ENCODE measurements at places on chromosomes 2 and 18. TPM values are rescaled to one million over a fixed set of nuclear protein-coding genes. Genes with fewer than 3 reads are reported as not detected.

Gene SLC16A14
- 2.2 TPM for polyA plus RNA-seq

- DNase-seq: no peak
- no peaks in the 10 kb centered on the region for H3K27me3 ChIP-seq
- no peaks in the 10 kb centered on the region for H3K36me3 ChIP-seq
Measured at GRCh38 chr2:197661626-197662025, 13.8 kb downstream of the RFTN2 start.

- no peaks in the 10 kb centered on the region for H3K27me3 ChIP-seq
- H3K4me1 ChIP-seq: no peaks in the 10 kb centered on the region
- no peaks in the 10 kb centered on the region for H3K36me3 ChIP-seq
- no peak for DNase-seq
- H3K4me3 ChIP-seq: no peak overlapping the region
Measured at GRCh38 chr2:20977520-20978180, 66.2 kb downstream of the APOB start.

DNA sequence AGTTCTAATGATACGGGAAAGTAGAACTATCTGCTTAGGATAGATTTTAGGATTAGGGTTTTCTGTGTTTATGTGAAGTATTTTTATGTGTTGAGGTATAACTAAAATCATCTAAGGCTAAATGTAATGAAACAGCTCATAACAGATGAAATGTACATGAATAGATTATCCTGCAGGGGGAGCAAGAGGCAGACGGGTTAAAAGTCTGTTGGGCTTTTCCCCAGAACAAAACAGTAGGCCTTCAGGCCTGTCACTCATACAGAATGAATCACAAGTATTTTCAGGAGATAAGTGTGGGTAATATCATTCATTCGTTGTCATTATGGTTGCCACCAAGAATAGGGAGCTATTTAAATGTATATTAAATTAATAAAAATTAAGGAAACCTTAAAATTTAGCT is 107.9 kb upstream of the IL1R2 start:
- H3K4me1 ChIP-seq: peaks cover 29% of the 10 kb centered on the region
- no peak overlapping the region for H3K27ac ChIP-seq
- no peaks in the 10 kb centered on the region for H3K27me3 ChIP-seq
- DNase-seq: no peak

Gene RAPGEF4
- polyA plus RNA-seq: 0.86 TPM

DNA sequence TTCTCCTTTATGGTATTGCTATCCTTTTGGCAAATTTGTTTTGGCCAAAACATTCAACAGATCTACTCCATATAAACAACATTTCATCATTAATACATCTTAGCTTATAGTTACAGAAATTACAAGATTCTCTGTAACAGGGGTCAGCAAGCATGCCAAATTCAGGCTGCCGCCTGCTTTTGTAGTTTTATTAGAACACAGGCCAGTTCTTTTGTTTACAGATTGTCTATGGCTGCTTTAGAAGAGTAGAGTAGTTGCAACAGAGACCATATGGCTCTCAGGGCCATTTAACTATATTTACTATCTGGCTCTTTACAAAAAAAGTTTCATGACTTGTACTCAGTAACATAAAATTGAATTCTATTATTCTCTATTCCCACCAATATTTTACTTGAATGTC is 53.9 kb downstream of the LNPK start:
- no peak overlapping the region for H3K27ac ChIP-seq
- DNase-seq: no peak
- H3K4me1 ChIP-seq: no peaks in the 10 kb centered on the region
- H3K27me3 ChIP-seq: no peaks in the 10 kb centered on the region
- peaks cover 14% of the 10 kb centered on the region for H3K36me3 ChIP-seq
- no peak overlapping the region for H3K4me3 ChIP-seq

DNA sequence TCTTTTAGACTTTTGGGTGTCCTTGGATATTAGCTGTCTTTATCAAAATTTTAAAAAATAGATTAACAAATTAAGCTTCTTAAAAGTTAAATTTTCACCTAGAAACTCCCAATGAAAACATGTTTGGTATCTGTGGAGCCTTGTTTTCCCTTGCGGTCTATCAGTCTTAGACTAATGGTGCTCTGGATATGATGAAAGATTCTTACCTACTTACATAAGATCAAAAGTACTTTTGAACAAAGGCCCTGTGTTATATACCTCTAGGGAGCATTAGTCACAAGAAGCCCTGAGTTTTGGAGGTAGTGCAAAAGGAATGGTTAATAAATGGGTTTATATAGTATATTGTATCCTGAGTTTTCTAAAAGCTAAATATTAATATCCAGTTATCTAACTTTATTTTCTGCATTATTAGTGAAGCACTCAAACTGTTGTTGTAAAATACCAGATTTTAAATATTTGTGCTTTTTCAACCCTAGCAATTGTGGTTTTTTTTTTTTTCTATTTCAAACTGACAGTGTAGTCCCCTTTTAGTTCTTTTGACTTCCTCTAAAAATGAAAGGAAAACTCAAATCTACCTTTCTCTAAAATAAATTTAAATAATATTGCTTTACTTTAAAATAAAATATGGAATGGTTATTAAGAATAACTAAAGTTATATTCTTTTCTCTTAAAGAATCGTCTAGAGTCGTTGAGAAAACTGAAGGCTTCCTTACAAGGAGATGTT is 18.1 kb downstream of the NDC80 start:
- no peaks in the 10 kb centered on the region for H3K27me3 ChIP-seq
- no peak for DNase-seq
- H3K27ac ChIP-seq: peak overlapping the region; percentile 78

- no peaks in the 10 kb centered on the region for H3K27me3 ChIP-seq
- DNase-seq: no peak
- H3K4me1 ChIP-seq: no peaks in the 10 kb centered on the region
- H3K27ac ChIP-seq: no peak overlapping the region
- H3K36me3 ChIP-seq: no peaks in the 10 kb centered on the region
Measured at GRCh38 chr18:21669736-21670285, 34.8 kb downstream of the ABHD3 start.

DNA sequence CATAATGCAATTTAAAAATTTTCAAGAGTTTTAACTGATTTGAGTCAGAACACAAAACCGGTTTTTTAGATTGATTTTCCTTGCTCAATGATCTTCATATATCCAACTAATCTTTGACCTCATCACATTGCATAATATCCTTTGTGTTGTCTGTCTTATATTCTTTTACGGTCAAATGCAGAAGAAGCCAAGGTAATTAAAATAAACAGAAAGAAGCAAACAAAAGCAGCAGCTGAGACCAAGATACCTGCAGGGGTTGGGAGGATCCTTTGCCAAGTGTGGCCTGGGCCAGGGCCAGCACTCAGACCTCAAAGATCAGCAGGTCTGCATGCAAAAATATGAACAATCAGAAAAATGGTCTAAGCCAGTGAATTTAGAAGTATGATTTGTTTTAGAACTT is 428.9 kb upstream of the NETO1 start:
- H3K4me3 ChIP-seq: no peak overlapping the region
- no peak for DNase-seq
- H3K27ac ChIP-seq: no peak overlapping the region
- H3K27me3 ChIP-seq: no peaks in the 10 kb centered on the region

Gene AMER3
- polyA plus RNA-seq: not detected

GRCh38 chr2:183162362-183162761 is 38.1 kb downstream of the NUP35 start:
- peaks cover 27% of the 10 kb centered on the region for H3K36me3 ChIP-seq
- no peak overlapping the region for H3K4me3 ChIP-seq
- DNase-seq: no peak

Gene CPLX4
- polyA plus RNA-seq: not detected

GRCh38 chr18:70041459-70042050 is 93.9 kb upstream of the CD226 start:
- no peaks in the 10 kb centered on the region for H3K27me3 ChIP-seq
- no peak overlapping the region for H3K27ac ChIP-seq
- peaks cover 27% of the 10 kb centered on the region for H3K36me3 ChIP-seq

Gene PLEKHH2
- 1.3 TPM for polyA plus RNA-seq

Gene ACOXL
- polyA plus RNA-seq: 0.16 TPM

DNA sequence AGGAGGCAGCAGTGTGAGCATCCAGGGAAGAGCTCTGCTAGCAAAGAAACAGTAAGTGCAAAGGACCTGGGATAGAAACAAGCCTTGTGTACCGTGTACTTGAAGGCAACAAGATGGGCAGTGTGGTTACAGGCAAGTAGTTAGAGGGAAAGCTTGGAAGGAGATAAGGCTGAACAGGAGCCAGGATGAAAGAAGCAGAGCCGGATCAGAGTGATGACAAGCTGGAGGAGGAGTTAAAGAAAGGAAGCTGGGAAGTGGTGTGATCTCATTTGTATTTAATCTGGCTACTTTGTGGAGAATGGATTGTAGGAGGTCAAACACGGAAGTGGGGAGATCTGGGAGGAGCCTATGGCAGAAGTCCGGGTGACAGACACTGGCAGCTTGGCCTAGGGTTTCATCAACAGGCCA is 44.7 kb upstream of the VPS54 start:
- no peak for DNase-seq
- H3K4me1 ChIP-seq: peaks cover 11% of the 10 kb centered on the region
- no peaks in the 10 kb centered on the region for H3K36me3 ChIP-seq
- no peak overlapping the region for H3K4me3 ChIP-seq
- H3K27ac ChIP-seq: no peak overlapping the region
- no peaks in the 10 kb centered on the region for H3K27me3 ChIP-seq

- no peak overlapping the region for H3K27ac ChIP-seq
- H3K36me3 ChIP-seq: no peaks in the 10 kb centered on the region
- no peak for DNase-seq
- no peak overlapping the region for H3K4me3 ChIP-seq
- no peaks in the 10 kb centered on the region for H3K4me1 ChIP-seq
Measured at GRCh38 chr2:180033993-180034894, 27.1 kb upstream of the CWC22 start.

Gene ACAA2
- polyA plus RNA-seq: 20.9 TPM

Gene CXXC1
- polyA plus RNA-seq: 102 TPM

DNA sequence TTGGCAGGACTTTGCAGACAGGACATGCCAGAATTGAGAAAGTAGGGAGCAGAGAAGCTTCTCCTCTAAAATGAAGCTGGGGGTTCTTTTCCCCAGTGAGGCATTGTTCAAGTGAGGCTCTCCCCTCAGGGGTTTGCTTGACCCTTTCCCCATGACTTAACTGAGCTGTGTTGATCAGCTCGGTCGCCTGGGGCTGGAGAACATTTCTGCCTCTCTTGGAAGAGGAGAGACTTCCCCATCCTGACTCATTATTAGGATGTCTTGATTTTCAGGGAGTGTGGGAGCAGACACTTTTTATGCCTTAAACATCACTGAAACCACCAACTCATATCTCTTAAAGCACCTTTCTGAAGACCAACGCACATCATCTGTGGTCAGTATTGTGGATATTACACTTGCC is 27.9 kb upstream of the GLI2 start:
- H3K4me1 ChIP-seq: peaks cover 3% of the 10 kb centered on the region
- DNase-seq: peak; percentile 23
- no peaks in the 10 kb centered on the region for H3K27me3 ChIP-seq
- no peaks in the 10 kb centered on the region for H3K36me3 ChIP-seq

Gene RNF152
- polyA plus RNA-seq: 0.15 TPM

Gene PELI1
- polyA plus RNA-seq: 14.5 TPM
